ENCODE measurements at places on chromosomes 16 and 17. TPM values are rescaled to one million over a fixed set of nuclear protein-coding genes. Genes with fewer than 3 reads are reported as not detected.
A peak's percentile ranks its signal among the peaks of the same experiment; 100 is the strongest.

- H3K27me3 ChIP-seq, result no peaks in the 10 kb centered on the region
- no peak for DNase-seq
- no peak overlapping the region for H3K27ac ChIP-seq
- H3K4me1 ChIP-seq, result peaks cover 17% of the 10 kb centered on the region
- H3K4me3 ChIP-seq, result no peak overlapping the region
- no peaks in the 10 kb centered on the region for H3K36me3 ChIP-seq
Observed at GRCh38 chr16:88754109-88754911, 30.7 kb downstream of the PIEZO1 start.

GRCh38 chr17:10197721-10198508, 491 bp downstream of the GAS7 start:
- no peak for DNase-seq
- peak overlapping the region; percentile 91 for H3K4me3 ChIP-seq
- H3K36me3 ChIP-seq, result no peaks in the 10 kb centered on the region
- no peaks in the 10 kb centered on the region for H3K4me1 ChIP-seq
- no peak overlapping the region for H3K27ac ChIP-seq
- H3K27me3 ChIP-seq, result peaks cover 2% of the 10 kb centered on the region

The CDRT15L2 gene
- total RNA-seq, result not detected

DNA sequence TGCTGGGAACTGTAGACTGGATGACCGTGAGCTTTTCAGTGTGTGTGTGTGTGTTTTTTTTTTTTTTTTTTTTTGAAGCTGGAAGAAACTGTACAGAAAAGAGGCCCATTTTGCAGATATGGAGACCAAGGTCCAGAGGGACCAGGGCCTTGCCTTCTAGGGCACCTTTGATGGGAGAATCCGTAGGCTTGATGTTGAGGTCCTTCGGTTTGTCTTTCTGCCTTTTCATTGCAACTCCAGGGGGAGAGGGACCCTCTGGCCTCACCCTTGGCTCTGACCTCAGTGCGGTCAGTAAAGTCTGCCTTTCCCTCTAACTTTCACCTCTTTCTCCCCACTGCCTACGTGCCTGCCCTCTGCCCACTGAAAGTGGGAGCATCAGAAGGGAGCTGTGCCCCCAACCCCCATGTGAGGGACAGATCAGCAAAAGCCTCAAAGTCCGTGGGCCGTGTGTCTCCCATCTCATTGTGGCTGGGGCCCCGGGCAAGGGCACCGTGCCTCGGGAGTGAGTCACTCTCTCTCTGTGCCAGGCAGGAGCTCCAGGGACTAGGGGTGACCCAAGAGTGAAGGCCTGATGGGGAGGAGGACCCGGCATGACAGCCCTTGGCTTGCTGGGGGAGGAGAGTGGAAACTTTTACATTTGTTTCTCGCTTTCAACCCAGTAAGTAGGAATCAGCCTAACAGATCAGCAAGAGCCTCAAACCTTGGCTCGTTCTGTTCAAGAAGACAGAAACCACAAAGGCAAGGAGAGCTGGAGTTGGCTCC, 123.6 kb downstream of the CMIP start:
- no peak overlapping the region for H3K27ac ChIP-seq
- H3K4me1 ChIP-seq, result no peaks in the 10 kb centered on the region
- H3K36me3 ChIP-seq, result no peaks in the 10 kb centered on the region
- no peak for DNase-seq

The TMC5 gene
- total RNA-seq, result 1.8 TPM

The ARHGAP27 gene
- total RNA-seq, result 13.1 TPM
